ENCODE measurements at places on chromosomes 3 and 15. TPM values are rescaled to one million over a fixed set of nuclear protein-coding genes. Genes with fewer than 3 reads are reported as not detected.

The CYP1A2 gene
- not detected for total RNA-seq

The CHRM5 gene
- total RNA-seq: not detected

The FOXB1 gene
- not detected for total RNA-seq

The GOLGA8S gene
- total RNA-seq: not detected

The TMC3 gene
- 2.7 TPM for total RNA-seq

The SOX14 gene
- not detected for total RNA-seq

The CCNB2 gene
- 5.9 TPM for total RNA-seq

The ANKRD63 gene
- total RNA-seq: not detected

The WDR93 gene
- not detected for total RNA-seq

The GASK1A gene
- 10.6 TPM for total RNA-seq

The RBPMS2 gene
- 3.7 TPM for total RNA-seq

The CASR gene
- total RNA-seq: not detected

The KLHL25 gene
- 9.6 TPM for total RNA-seq

The CPN2 gene
- total RNA-seq: not detected

The PATL2 gene
- total RNA-seq: not detected

The FEZF2 gene
- not detected for total RNA-seq

The SLC2A2 gene
- not detected for total RNA-seq

The CERS3 gene
- 43.5 TPM for total RNA-seq

The SV2B gene
- total RNA-seq: 3.2 TPM

The CLRN1 gene
- not detected for total RNA-seq

The PCSK6 gene
- total RNA-seq: 7.4 TPM

Data from vagina (tissue), 2 donors.